ENCODE measurements at places on chromosomes 7 and 10. TPM values are rescaled to one million over a fixed set of nuclear protein-coding genes. Genes with fewer than 3 reads are reported as not detected.

DNA sequence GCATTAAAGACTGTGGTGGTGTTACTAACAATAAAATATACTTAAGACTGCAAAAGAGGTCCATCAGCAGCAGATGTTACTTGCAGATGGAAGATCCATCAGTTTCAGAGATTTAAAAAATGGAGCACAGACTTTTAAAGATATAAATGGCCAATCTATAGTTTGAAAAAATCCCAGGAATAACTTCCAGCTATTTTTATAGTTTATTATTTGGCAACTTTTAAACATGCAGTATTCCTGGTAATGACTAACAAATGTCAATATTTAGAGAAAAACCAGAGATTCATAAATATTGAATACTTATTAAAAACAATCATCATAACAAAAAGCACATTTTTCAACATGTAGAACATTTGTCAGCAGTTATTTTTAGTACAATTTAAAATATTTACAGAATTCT lies 30.7 kb downstream of the RTKN2 start:
- DNase-seq: no peak
- H3K27me3 ChIP-seq: no peaks in the 10 kb centered on the region
- no peaks in the 10 kb centered on the region for H3K36me3 ChIP-seq
- H3K4me1 ChIP-seq: peaks cover 32% of the 10 kb centered on the region
- H3K4me3 ChIP-seq: no peak overlapping the region

- peak overlapping the region; percentile 29 for H3K27ac ChIP-seq
- H3K36me3 ChIP-seq: no peaks in the 10 kb centered on the region
- peak; percentile 76 for DNase-seq
- no peak overlapping the region for H3K4me3 ChIP-seq
- H3K27me3 ChIP-seq: no peaks in the 10 kb centered on the region
These were observed 67.4 kb downstream of the HHEX start for GRCh38 chr10:92757066-92757710.

DNA sequence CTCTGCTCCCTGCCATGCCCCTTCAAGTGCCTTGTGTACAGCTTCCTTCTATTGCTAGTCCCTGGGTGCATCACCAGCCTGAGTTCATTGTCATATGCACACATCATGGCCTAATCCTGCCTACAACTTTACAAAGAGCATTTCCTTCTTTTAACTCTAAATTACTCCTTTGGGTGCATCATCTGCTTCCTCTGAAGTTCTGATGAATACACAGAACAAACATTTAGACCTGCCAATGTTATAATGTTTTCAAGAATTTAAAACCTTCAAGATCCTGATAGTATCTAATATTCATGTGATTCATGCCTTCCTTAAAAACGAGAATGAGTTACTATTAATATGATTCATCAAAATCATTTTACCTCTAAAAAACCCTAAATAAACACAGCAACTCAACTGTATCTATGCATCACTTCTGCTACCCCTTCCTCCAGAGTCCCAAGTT lies 357.1 kb downstream of the MAGI2 start:
- no peak overlapping the region for H3K4me3 ChIP-seq
- no peaks in the 10 kb centered on the region for H3K27me3 ChIP-seq
- no peak overlapping the region for H3K27ac ChIP-seq
- H3K4me1 ChIP-seq: no peaks in the 10 kb centered on the region
- DNase-seq: no peak

TSPAN13 gene
- 64.3 TPM for total RNA-seq

GRCh38 chr10:120172356-120172755 lies 279.8 kb downstream of the SEC23IP start:
- H3K27me3 ChIP-seq: peaks cover 7% of the 10 kb centered on the region
- no peaks in the 10 kb centered on the region for H3K36me3 ChIP-seq
- no peak overlapping the region for H3K27ac ChIP-seq
- no peaks in the 10 kb centered on the region for H3K4me1 ChIP-seq
